ENCODE measurements at places on chromosomes 11 and 22. TPM values are rescaled to one million over a fixed set of nuclear protein-coding genes. Genes with fewer than 3 reads are reported as not detected.

Gene HOATZ
- total RNA-seq: not detected

Gene MFNG
- 108 TPM for total RNA-seq

Gene SCUBE1
- total RNA-seq: not detected

Gene KCNJ4
- total RNA-seq: not detected

Gene INPP5J
- total RNA-seq: 0.11 TPM

Gene RFPL2
- not detected for total RNA-seq

Gene PRG3
- not detected for total RNA-seq

Gene TRPM5
- 0.05 TPM for total RNA-seq

Gene DTX4
- 0.07 TPM for total RNA-seq

Gene GRAP2
- 45.5 TPM for total RNA-seq

Gene SAA2
- total RNA-seq: not detected

Gene AQP11
- total RNA-seq: 0.14 TPM

Gene EIF3F
- 289 TPM for total RNA-seq

Gene OR52E8
- not detected for total RNA-seq

Gene RBM4B
- total RNA-seq: 14.7 TPM

Gene CREB3L1
- total RNA-seq: not detected

Gene PKDREJ
- total RNA-seq: not detected

Gene SLC37A2
- total RNA-seq: 0.41 TPM

Gene BDNF
- not detected for total RNA-seq

Gene C22orf15
- 0.30 TPM for total RNA-seq

Gene CARNS1
- 1.6 TPM for total RNA-seq

Gene MPEG1
- not detected for total RNA-seq

Gene GNAZ
- total RNA-seq: 1.5 TPM

Gene TBX1
- total RNA-seq: not detected

Gene TTC36
- 0.59 TPM for total RNA-seq

Gene NLRP14
- 0.21 TPM for total RNA-seq

Gene GLB1L2
- total RNA-seq: 4.2 TPM

Gene CAVIN3
- 25.5 TPM for total RNA-seq

Gene SLC17A6
- not detected for total RNA-seq

Gene KBTBD3
- total RNA-seq: 9.1 TPM

Gene CALCB
- 6.8 TPM for total RNA-seq

Gene ABCC8
- total RNA-seq: not detected

Data from activated CD4-positive, alpha-beta T cell treated with anti-CD3 and anti-CD28 coated beads for 36 hours (primary cell).